ENCODE measurements at places on chromosomes 1 and 21.

DNA sequence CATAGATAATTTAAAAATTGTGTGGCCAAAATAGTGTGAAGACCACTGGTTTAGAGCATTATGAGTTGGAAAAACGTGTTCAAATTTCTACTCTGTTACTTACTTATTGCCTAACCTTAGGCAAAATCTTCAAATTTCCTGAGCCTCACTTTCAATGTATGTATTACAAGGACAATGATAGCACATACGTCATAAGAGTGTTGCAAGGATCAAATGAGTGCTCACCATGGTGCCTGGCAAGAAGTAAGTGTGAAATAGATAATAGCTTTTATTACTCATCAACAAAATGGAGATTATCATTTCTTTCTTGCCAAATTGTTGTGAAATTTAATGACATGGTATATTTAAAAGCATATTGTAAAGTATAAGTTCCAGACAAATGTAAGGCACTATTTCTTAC is 57.2 kb downstream of the FH start:
- DNase-seq = no peak

GRCh38 chr1:85339089-85339488 is 62.7 kb upstream of the BCL10 start:
- no peak for DNase-seq

DNA sequence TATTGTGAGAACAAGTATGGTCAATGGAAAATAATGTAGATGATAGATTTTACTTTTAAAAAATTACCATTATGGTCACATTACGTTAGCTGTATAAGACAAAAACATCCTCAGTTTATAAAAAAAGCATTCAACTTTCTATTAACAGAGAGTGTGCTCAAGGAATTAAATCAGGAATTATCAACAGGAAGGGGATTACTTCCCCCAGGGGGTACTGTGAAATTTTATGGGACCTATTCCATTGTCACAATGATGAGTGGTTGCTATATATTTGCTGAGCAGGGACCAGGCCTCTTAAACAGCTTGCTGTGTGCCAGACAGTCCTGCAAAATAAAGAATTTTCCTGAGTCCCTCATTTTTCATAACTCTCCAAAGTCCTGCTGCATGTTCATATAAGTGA is 21.2 kb downstream of the JAM2 start:
- no peak for DNase-seq

- DNase-seq = no peak
These were observed 71.4 kb upstream of the APOBEC4 start for GRCh38 chr1:183724350-183725042.

DNA sequence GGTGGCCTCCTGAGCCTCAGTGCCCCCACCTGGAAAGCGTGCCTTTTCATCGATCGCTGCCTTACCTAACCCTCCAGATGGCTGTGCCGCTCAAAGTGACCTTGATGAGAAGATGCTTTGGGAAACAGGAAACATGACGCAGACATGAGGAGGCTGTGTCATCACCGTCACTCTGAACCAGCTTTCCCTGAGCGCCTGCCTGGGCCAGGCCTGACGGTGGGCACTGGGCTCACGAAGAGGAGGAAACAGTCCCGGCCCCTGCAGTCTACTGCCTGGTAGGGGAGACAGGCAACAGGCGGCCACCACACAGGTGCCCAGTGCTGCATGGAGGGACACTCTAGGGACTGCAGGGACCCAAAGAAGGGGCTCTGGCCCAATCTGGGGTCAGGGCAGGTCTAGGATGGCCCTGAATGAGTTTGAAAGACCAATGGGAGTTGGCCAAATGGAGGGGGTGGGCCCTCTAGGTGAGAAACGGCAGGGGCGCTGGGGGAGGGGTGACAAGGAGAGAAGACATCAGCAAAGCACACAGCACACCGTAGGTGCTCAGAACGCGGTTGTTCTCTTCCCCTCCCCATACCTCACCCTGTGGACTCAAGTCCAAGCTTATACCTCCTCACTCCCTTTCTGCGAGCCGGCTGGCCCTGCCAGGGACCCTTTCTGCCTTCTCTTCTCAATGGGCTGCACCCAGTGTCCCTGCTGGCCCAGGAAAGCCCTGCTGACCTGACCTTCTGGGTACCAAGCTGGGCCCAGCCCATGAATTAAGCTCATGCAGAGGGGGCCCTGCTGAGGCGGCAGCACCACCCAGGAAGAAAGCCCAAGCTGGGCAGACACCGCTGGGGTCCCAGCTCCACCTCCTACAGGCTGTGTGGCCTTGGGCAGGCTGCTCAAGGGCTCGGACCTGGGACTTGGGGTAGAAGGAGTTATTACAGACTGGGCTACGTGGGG is 44.9 kb downstream of the GLIS1 start:
- no peak for DNase-seq

GRCh38 chr1:40314721-40315238 is 2.3 kb downstream of the COL9A2 start:
- DNase-seq = no peak

DNA sequence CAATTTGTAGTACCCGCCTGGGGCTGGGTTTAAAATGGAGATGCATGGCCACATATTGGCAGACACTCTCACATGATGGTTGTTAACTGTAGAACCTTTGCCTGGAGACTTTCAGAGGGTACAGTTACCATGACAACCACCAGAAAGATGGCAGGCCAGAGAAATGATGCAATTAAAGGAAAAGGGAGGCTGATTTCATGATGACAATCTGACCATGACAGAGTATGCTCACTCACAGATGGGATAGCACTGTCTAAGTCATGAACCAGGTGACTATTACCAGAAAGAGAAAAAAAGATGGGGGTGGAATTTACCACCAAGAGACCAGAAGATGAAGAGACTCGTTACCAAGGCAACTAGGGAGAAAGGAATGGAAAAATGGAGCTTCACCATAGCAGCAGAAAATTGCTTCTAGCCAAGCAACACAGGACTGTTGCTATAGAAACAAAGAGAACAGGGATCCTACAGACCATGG is 3.5 kb upstream of the TRIT1 start:
- no peak for DNase-seq

GRCh38 chr1:22861764-22862440 is 110.8 kb downstream of the LACTBL1 start:
- peak; percentile 9 for DNase-seq

DNA sequence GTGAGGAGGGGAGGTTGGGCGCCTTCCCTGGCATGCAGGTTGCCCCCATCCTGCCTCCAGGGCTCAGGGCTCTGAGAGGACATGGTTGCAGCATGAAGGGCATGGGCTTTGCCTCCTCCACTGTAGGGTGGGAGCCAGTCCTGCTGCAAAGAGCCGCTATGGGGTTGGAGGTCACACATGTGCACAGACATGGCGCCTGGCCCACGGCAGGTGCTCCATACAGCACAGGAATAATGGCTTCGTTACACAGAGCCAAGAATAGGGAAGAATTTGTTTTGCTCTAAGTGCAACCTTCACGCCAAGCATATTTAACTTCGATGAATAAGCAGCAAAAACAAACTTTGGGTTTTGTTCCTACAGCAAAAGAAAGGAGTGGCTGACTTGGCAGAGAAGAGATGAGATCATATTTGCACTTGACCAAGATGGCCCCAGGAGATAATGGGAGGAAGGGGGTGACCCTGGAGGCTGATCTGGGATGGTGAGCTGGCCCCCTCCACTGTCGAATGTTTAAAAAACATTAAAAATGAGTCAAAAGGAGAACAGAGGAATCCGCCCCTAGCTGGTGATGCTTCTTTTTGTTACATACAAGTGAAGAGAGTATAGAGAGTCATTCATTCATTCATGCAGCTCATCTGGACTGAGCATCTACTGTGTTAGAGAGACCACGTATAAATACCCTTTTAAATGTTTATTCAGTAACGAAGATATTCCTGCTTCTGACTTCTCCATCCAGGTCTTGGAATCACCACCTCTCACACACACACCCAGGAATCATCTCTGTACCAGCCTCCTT is 12.4 kb upstream of the C2CD2 start:
- no peak for DNase-seq

All from activated CD4-positive, alpha-beta T cell treated with anti-CD3 and anti-CD28 coated beads for 24 hours (primary cell).